ENCODE measurements at places on chromosomes 6 and 20.

DNA sequence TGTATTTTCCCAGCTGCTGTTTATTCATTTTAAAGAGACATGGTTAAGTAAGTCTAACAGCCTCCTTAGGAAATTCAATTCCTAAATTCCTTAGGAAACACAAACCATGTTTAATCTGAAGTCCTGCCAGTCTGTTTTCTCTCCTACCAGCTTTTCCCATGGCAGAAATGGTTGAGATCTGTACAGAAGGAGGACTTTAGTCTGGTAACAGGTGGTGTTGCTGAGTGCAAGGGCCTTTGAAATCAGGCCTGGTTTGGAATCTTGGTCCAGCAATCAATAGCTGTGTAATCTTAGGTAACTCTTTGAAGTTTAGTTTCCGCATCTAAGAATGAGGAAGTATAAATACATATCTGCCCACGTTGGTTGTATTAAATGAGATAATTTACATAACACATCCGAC, 232.5 kb downstream of the LAMA2 start:
- DNase-seq: no peak

- no peak for DNase-seq
Observed at GRCh38 chr6:158910484-158911440, 89.2 kb downstream of the RSPH3 start.

GRCh38 chr6:139926711-139927110, 552.3 kb upstream of the CITED2 start:
- DNase-seq: no peak

DNA sequence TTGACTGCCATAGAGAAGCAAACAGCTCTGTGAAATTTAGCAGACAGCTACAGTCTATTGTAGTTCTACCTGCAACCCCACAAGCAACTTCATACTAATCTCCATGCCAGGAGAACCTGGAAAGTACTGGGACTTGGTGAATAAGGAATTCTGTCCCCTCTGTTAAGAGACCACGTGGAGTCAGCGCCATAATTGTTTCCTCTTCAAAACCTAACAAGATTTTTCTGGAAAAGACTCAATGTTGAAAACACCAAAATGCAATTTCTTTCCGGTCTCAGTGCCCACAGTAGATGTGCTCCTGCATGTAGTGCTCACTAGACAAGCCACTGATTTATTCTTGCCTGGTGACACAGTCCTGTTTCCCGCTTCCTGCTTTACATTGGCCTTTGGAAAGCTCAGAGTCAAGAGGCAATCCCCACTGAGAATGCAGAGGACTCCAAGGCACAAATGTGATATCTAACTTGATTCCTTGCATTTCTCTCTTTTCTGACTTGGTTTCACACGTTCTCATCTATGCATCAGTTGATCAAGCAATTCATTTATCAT, 268.3 kb downstream of the HIVEP2 start:
- DNase-seq: no peak

DNA sequence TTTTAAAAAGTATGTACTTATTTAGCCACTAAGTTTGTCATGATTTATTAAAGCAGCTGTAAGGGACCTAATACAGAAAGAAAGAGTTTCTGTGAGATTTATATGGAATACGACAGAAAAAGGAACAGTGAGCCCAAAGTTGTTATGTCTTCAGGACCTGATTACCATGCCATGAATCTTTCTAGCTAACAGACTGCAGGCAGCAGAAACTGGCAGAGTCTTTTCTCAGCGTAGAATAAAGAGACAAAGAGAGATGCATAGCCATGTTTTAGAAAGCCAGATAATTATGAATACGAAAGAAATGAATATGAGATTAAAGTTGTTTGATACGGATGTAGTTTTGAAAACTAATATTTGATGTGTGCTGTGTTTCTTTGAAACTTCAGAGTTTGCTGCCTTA, 624.1 kb upstream of the ADGRB3 start:
- no peak for DNase-seq

- DNase-seq: no peak
Observed at GRCh38 chr6:9914951-9915350, 499.9 kb downstream of the TFAP2A start.

GRCh38 chr6:157307661-157308060, 15.7 kb downstream of the TMEM242 start:
- no peak for DNase-seq

DNA sequence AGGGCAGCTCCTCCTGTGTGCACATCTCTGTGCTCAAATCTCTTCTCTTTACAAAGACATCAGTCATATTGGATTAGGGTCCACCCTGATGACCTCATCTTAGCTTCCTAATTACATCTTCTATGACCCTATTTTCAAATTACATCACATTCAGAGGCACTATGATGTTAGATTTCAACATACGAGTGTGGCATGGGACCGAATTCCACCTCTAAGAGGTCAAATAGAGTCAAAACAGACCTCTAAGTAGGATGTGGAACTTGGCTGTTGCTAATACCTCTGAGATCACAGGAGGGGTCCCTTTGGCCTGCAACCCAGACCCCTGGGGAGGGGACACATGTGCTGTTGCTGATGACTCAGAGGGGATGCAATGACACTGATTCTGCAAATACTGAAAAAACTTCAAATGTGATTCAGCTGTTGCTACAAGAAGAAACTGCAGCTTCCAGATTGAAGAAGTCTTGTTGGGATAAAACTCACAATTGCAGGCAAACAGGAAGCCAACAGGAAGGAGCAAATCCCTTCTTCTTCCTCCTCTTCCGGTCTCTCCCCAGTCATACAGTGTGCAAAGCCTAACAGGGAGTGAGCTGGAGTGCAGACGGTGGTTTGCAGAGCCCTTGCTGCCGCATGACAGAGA, 216.2 kb downstream of the MYLK4 start:
- no peak for DNase-seq

- no peak for DNase-seq
Observed at GRCh38 chr20:11051136-11051535, 377.3 kb upstream of the JAG1 start.

- DNase-seq: no peak
Observed at GRCh38 chr6:136181512-136181833, 68.6 kb downstream of the MTFR2 start.

DNA sequence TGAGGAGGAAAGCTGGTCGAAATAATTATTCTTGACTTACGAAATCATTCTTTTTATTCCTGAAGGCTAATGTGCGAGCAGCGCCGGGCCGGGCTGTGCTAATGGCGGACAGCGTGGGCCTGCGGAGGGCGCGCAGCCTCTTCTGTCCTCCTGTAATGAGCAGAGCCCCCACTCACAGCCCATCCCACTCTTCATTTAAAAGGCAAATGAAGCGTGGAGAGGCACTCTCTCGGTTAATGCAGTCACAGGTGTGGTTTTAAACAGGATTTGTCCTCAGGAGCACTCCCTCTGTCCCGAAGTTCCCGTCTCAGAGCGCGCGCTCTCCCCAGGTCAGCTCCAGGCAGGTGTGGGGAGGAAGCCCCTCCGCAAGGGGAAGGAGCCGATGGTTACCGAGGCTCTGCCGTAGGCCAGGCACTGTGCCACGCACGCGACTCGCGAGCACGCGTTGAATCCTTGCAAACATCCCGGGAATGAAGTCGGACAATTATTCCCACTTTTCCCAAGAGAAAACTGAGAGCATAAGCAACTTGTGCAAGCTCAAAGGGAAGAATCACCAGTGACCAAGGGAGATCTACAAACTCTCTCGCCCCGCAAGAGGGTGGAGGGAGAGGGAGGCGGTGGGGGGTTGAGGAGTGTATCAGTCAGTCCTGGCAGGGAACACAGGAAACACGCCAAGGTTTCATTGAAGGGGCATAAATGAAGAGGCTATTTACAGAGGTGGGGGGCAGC, 35.5 kb upstream of the ZFAND3 start:
- DNase-seq: no peak

- DNase-seq: no peak
Observed at GRCh38 chr6:53547166-53547810, 2.4 kb upstream of the GCLC start.

DNA sequence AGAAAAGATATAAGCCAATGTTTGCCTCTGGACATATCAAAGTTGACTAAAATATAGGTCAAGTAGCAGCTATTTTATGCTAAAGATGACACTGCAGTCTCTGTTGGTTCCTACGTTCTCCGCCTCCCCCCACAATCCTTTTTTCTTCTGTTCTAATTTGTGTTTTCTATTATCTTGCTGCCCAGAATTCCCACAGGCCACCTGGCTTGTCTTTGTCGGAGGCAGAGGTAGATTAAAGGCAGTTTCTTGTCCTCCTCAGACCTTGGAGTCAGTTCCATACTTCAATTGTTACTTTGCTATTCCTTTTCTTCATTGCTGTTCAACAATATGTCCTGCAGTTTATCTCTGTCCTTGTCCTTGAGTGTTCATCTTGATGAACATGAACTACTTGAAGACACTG, 3.6 kb upstream of the ELOVL5 start:
- no peak for DNase-seq

- no peak for DNase-seq
Observed at GRCh38 chr6:68726337-68726736, 91.3 kb downstream of the ADGRB3 start.

DNA sequence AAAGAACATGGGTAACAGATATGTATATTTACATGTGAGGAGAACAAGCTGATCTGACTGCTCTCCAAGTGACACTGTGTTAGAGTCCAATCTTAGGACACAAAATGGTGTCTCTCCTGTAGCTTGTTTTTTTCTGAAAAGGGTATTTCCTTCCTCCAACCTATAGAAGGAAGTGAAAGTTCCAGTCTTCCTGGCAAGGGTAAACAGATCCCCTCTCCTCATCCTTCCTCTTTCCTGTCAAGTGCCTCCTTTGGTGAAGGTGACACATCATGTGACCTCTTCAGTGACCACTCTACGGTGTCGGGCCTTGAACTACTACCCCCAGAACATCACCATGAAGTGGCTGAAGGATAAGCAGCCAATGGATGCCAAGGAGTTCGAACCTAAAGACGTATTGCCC, 5.2 kb downstream of the HFE start:
- no peak for DNase-seq

- DNase-seq: no peak
Observed at GRCh38 chr6:94300424-94301144, 881.2 kb upstream of the EPHA7 start.

GRCh38 chr6:119280668-119281067, 68.9 kb downstream of the MAN1A1 start:
- no peak for DNase-seq

DNA sequence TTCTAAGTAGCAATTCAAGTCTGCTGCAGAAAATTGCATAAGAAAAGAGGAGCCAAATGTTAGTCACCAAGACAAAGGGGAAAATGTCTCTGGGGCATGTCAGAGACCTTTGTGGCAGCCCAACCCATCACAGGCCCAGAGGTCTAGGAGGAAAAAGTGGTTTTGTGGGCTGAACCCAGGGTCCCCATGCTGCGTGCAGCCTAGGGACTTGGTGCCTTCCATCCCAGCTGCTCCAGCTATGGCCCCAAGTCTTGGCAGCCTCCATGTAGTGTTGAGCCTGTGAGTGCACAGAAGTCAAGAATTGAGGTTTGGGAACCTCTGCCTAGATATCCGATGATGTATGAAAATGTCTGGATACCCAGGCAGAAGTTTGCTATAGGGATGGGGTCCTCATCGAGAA, 181.1 kb downstream of the ASCC3 start:
- no peak for DNase-seq

DNA sequence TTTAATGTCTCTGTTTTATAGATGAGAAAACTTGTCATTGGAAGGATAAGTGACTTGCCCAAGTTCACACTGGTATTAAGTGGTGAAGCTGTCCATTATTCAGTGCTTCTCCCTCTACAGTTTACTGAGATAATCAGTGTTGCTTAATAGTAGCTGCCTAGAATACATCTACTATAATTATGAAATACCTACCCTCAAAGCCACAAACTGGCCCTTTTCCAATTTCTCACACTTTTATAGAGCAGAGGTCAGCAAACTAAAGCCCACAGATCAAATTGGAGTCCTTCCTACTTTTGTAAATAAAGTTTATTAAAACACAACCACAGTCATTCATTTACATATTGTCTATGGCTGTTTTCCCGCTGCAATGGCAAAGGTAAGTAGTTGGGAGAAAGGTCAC, 73.5 kb downstream of the EYS start:
- DNase-seq: no peak

DNA sequence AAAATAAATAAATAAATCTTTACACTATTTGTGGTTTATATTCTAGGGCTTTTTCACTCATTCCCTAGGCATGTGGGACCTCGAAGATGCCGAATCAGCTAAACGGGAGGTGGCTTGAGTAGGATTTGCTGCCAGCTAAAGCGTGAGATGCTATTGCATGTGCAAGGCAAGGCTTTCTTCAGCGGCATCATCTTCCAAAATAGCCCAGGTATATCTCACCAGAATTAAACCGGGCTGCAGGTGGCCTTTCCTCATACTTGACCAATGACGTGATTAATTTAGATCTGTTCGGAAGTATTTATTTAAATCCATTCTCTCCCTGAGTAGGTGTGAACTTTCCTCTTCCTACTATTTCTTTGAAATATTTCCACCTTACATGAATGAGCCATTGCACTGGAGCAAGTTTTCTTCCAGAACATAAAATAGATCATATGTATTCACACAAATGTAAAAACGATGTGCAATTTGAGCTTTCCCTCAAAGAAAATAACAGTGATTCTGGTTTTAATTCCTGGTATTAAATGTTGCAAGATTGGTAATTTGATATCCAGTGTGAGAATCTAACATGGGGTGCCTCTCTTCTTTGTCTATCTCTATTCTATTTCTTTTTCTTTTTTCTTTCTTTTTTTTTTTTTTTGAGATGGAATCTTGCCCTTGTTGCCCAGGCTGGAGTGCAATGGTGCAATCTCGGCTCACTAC, 24.3 kb upstream of the ZNF217 start:
- DNase-seq: no peak

Data from NCI-H774 (cell line).